ENCODE measurements at places on chromosomes 5 and 9.

DNA sequence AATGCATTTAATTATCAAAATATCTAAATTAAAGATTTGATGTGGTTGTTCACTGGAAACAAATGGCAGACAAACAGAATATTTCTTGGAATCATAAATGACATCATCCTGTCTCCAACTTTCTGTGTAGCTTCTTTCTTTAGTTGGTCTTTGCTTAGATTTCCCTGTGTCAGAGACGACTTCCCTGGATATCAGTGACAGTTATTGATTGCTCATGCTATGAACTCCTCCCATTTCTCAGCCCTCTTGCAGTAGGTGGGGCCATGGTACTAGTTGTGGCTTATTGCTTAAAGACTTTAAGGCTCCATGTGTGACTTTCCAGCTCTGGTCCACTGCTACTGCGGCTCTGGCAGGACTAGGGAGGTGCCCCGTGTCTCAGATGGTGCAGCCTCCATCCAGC is 592.6 kb downstream of the MTRR start:
- no peak for DNase-seq

- DNase-seq = no peak
Observed at GRCh38 chr5:55498457-55498856, 36.3 kb downstream of the PLPP1 start.

GRCh38 chr9:132644251-132644650 is 25.5 kb downstream of the DDX31 start:
- DNase-seq = no peak

DNA sequence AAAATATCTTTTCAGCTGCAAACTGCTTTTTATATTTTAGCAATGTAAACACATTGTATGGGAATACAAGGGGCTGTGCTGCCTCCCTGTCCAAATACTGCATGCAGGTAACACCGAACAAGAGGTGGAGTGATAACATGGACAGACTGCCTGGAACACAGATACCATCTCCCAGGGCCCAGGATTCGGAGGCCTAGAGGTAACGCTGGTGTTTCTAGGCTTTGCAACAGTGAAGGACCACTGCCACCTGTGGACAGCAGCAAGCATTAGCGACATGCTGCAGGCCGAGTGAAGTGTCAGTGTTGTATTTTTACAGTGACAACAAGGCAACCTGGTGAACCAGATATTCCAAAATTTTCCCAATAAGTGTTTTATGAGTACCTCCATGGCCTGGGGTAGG is 379.1 kb downstream of the DMRT2 start:
- DNase-seq = no peak

DNA sequence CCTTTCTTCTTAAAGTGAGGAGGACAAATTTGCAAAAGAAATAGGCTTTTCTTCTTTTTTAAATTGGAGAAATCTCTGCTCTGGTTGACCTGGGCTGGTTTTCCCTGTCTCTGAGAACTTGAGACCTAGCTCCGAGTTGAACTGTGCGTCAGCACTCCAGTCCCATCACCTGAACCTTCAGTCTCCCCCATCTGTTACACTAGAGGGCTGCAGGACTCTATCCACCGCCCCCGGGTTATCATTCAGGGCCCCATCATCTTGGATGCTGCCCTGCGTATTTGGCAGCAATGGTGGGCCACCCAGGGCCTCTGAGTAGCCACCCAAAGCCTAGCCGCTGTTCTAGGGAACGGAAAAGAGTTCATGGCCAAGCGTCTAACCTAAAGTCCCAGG is 2.5 kb downstream of the FOXE1 start:
- DNase-seq = no peak

- no peak for DNase-seq
Observed at GRCh38 chr5:159531554-159532105, 201.3 kb upstream of the IL12B start.

DNA sequence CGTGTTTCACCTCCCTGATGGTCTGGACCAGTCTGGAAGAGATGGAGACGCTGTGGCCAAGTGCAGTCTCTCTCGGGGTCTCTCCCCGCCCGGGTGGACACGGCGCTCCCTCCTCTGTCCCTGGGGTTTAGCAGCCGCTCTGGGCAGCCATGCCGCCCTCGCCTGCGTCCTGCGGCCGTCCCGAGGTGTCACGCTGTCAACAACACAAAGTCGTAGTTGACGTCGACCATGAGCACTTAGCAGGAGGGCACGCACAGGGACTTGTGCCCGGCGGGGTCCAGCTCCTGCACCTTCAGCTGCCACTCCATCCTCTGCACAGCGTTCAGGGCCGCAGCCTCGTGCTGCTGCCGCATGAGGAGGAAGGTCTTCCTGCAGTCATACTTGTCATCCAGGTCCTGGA is 368.9 kb downstream of the CDH9 start:
- no peak for DNase-seq

GRCh38 chr5:108115673-108116072 is 266.2 kb downstream of the FBXL17 start:
- no peak for DNase-seq

DNA sequence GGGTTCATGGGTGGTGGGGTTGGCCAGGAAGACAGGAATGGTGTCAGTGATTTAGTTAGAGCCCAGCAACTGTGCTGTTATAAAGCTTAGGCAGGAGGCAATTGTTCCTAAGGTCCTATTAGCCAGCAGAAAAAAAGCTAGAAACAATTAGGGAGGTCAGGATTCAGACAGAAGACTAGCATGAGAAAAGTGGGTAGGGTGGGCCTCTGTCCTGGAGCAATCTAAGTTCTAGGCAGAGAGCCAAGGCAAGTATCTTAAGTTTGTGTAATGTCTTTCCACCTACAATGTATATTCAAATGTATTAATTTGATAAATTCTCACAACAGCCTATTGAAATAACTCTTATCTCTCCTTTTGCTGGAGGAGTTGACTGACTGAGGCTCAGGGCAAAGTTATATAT is 6.1 kb upstream of the ZFAND5 start:
- no peak for DNase-seq

GRCh38 chr9:135049460-135049859 is 38.0 kb upstream of the OLFM1 start:
- DNase-seq = no peak

GRCh38 chr9:96109680-96110351 is 192.2 kb downstream of the HSD17B3 start:
- no peak for DNase-seq

- DNase-seq = no peak
Observed at GRCh38 chr5:146001544-146002190, 65.3 kb downstream of the SH3RF2 start.

DNA sequence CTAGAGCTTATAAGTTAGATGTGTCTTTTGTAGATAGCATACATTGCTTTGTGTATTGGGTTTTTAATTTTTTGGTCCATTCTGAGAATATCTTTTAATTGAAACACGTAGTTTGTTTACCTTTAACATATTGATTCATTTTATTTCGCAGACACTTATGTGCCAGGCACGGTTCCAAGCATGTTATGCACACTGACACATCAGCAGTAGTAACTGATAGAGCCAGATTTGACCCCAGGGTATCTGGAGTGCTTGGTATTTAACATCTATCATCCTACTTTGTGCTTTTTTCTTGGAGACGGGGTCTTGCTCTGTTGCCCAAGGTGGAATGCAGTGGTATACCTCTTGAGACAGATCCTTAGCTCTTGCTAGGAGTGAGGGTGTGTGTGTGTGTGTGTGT is 71.9 kb downstream of the USP20 start:
- no peak for DNase-seq

- no peak for DNase-seq
Observed at GRCh38 chr5:72301557-72301956, 18.5 kb downstream of the MRPS27 start.

DNA sequence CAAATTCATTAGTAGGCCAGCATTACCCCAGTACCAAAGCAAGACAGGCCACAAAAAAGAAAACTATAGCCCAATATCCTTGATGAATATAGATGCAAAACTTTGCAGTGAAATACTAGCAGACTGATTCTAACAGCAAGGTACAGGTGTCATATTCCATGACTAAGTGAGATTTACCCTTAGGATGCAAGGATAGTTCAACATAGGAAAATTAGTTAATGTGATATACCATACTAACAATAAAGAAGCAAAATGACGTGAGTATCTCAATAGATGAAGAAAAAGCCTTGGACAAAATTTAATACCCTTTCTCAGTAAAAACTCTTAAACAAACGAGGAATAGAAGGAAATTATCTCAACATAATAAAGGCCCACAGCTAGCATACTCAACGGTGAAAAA is 13.3 kb downstream of the ZNF131 start:
- no peak for DNase-seq

GRCh38 chr5:157670662-157671591 is at the start of gene C5orf52:
C5orf52 (plus strand) TSS chr5:157671533; CDS start chr5:157671615, 82 bp downstream.
- DNase-seq = no peak

DNA sequence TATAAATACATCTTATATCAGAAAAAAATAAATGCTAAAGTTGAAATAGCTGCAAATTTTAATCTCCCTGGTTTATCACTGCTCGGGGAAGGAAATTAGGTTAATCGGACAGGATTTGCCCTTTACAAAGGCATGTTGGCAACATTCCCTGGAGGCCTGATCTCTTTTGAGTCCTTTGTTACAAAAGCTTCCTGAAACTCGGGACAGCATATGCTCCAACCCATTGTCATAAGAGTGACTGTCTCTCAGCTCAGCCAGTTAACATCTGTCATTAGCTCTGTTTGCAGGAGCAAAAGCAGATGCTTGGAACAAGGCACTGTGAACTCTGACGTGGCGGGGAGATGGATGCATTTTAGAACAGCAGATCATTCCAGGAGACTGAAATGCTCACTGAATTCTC is 80.6 kb downstream of the MYO10 start:
- DNase-seq = no peak

DNA sequence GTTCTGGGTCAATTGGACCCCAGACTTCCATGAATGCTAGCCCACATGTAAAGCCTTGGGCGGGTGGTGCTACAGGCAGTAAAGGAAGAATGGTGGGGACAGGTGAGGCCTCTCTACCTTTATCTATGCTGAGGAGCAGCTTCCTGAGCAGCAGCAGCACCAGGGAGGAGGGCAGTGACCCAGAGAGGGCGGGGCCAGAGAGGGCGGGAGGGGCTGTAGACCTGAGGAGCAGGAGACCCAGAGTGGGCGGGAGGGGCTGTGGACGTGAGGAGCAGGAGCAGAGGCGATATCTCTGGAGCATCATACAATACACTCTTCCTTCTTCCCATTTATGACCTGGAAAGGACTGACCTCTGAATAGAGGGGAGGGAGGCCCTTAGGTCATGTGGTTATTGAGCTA is 165.9 kb downstream of the MTRR start:
- DNase-seq = no peak

- DNase-seq = no peak
Observed at GRCh38 chr5:74994826-74995225, 57.5 kb downstream of the GCNT4 start.

- peak; percentile 90 for DNase-seq
Observed at GRCh38 chr9:136991993-136992818, at the start of gene PAXX. PAXX (plus strand) TSS chr9:136992422; CDS start chr9:136992444, 22 bp downstream.

- DNase-seq = no peak
Observed at GRCh38 chr5:57193757-57194413, 20.0 kb downstream of the GPBP1 start.

GRCh38 chr5:82879089-82879488 is 198.1 kb downstream of the TMEM167A start:
- no peak for DNase-seq

DNA sequence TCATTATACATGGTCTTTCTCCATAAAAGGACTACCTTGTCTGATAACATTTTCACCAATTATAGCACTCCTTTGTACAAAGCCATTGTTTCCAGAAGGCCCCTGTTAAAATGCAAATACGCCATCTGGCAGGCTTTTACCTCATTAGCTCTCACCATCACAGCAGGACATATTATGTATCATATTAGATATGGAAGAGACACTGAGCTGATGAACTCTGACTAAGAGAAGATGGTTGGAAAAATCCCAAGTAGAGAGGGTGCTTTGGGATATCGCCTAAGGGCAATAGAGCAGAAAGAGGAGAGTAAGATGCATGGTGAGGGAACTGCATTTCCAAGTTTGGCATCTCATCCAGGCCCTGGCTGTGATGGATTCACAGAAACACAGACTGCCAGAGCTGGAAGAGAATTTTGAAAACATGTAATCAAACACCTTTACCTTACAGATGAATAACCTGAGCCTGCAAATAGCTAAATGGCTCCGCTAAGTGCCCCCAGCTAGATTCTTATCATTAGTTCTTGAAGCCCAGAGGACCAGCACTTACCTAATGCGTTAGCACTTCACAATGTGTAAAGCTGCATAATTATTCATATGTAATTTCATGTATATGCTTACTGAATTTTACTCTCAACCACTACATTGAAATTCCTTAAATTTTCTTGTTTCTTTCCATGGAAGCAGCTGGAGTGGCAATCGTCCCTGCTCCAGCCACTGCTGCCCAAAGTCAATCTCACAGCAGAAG is 393.6 kb upstream of the IZUMO3 start:
- no peak for DNase-seq

- no peak for DNase-seq
Observed at GRCh38 chr5:160493806-160494338, 72.2 kb downstream of the PTTG1 start.

DNA sequence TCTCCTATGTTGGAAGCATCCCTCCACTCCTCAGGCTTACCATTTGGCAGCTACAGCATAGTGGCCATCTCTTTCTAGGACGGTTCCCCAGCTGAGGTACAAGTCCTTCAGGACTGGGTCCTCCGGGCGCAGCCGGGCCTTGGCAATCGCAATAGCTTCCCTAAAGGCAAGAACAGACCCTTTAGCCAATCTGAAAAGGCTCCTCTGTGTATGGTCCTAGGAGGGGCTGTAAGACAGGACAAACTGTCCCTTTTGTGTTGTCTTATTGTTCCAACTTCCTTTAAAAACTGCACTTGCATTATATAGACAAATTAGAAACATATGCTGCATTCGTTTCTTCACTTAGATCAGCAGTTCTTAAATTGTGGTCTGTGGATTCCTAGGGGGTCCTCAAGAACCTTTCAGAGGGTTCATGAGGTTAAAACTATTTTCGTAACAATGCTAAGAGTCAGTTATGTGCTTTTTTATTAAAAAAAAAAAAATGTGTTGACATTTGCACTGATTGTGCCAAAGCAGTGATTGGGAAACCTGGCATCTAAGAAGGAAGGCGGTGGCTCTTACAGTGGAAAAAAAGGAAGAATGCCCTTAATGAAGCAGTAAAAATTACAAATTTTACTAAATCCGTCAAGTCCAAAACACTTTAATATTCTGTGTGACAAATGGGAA is 38.7 kb downstream of the GEMIN5 start:
- no peak for DNase-seq

GRCh38 chr5:56838409-56839039 is 23.2 kb downstream of the MAP3K1 start:
- DNase-seq = no peak

GRCh38 chr5:148540647-148541046 is 113.7 kb downstream of the HTR4 start:
- DNase-seq = no peak

DNA sequence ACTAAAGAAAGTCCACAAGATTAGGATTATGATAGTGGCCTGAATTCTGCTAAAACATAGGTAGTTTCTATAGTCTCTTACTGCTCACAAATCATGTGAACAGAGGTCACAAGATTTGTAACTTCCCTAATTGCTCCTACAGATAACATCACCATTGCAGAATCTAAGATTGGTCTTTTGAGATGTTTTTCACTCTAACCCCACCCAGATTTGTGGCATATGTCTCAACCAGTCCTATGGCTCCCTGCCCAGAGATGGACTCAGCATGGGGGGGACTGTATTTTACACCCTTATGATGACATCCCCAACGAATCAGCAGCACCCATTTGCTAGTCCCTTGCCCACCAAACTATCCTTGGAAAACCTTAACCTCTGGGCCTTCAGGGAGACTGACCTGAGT is 1046.2 kb downstream of the CDH12 start:
- DNase-seq = no peak

Measured in stimulated activated CD4-positive, alpha-beta T cell treated with anti-CD3 and anti-CD28 coated beads, Interleukin-1b, Interleukin-23, amount 100 ng/mL, for 1 hour (primary cell).